ENCODE measurements at places on chromosomes 2 and 18.

- no peak for DNase-seq
Measured at GRCh38 chr18:28115149-28115550, 61.8 kb downstream of the CDH2 start.

DNA sequence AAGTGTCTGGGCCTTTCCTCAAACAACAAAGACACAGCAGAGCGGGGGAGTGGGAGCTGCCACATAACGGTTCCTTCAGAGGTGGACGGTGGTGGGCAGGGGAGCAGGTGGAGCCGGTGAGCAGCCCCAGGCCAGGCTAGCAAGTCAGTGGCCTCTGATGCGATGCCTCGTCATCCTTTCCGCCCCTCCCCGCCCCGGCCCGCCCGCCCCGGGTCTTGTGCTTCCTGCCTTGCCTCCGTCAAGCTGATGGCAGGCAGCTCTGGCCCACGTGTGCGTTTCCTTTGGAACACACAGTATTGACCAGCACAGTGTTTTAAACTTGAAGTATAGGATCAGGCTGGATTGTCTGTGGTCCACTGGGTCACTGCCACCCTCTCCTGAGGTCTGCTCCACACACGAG, 38.9 kb downstream of the PIEZO2 start:
- no peak for DNase-seq

- no peak for DNase-seq
Measured at GRCh38 chr2:32277363-32277673, 386 bp upstream of the YIPF4 start.

- no peak for DNase-seq
Measured at GRCh38 chr2:46184794-46185583, 112.2 kb upstream of the EPAS1 start.

DNA sequence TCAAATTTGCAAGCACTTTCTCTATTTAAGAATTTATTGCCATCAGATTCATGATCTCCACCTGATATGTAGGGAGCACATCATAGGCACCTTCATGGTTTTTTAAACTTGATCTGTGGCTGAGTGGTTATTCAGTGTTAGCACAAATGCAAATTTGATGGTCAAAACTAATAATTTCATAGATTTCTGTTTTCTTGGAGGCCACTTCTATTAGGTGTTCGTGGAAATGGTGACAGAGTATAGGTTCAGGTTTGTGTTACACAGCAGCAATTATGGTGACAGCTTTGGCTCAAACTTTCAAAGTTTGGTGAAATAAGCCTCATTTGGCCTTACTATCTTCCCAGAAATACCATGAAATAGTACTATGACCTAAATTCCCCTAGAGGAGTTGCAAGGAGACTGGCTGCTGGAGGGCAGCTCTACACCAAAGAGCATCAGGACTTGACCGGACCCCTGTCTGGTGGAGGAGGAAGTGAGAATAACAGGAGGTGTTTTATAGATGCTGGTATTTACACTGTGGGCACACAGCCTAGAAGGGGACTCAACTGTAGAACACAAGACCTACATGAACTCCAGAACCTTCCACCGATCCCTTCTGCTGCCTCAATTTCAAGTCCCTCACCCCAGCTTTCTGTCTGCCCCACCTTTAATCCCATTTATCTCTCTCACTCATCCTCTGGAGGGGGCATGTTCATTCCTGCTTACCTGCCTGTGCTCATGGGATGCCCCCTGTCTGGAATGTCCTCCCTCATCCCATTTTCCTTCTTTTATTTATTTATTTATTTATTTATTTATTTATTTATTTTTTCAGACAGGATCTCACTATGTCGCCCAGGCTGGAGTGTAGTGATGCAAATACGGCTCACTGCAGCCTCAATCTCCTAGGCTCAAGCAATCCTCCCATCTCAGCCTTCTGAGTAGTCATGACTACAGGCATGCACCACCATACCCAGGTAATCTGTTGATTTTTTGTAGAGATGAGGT, 132.9 kb upstream of the SIX2 start:
- DNase-seq = no peak

DNA sequence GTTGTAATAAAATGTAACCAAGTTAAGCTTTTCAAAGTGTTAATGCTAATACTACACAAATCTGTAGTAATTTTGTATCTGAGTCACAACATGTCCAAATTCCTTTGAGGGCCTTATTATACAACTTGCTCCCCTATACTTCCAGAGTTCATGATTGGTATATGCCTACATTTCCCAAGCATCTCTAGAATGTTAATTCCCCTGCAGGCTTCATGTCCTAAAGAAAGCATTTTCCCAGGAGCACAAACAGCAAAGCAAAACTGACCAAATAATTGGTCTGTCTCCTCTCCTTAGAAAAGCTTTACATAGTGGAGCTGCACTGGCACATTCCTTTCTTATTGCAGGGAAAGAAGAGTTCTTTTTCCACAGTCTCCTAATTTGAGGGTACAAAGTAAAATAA, 3.7 kb downstream of the ALS2 start:
- DNase-seq = no peak

GRCh38 chr18:30622635-30623034, 419.9 kb downstream of the DSC3 start:
- no peak for DNase-seq

GRCh38 chr2:178277741-178278197, 83.5 kb downstream of the OSBPL6 start:
- DNase-seq = no peak

DNA sequence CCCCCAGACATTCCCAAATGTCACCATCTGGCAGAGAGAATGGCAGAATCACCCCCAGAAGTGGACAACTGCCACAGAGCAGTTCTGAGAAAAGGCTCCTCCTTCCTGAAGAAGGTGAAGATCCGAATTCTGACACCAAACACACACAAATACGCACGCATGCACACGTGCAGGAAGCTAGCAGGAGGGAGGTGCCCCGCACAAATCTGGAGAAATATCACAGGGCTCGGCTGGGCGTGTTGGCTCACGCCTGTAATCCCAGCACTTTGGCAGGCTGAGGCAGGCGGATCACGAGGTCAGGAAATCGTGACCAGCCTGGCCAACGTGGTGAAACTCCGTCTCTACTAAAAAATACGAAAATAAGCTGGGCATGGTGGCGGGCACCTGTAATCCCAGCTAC, 38.5 kb upstream of the ATG16L1 start:
- DNase-seq = no peak

DNA sequence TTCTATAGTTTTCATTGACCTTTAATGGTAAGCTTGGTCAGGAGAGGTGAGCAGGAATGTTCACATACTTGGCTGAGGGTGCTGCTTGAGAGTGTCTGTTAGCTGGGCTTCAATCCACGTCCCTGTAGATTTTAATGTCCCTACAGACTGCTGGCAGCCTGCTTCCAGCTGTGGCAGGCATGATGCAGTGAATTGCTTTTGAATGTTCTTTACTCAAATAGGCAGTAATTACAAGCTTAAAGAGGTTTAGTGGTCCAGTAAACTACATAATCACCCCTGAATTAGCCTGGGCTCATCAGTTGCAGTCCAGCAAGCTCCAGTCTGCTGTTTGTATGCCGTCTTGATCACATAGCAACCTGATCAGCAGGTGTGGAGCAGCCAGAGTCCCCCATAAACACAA, 102.1 kb downstream of the MEIS1 start:
- peak; percentile 99 for DNase-seq

DNA sequence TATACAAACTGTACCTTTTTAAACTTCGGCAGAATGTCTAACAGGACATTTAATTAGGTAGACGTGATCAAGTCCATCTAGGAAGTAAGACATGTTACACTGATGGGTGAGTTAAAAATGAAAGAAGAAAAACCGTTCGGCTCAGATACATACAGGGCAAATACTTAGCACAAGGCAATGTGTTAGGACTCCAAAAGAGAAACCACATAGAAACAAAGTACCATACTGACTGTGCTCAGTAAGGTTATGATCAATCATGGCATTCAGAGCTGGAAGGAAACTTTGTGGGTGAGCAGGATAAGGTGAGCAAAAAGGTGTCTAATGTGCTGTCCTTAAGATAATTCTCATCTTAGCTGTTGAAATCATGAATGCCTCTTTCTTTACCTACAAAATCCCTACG, 211.9 kb downstream of the STK39 start:
- DNase-seq = no peak

GRCh38 chr2:24343225-24343882, 17.0 kb downstream of the ITSN2 start:
- no peak for DNase-seq

- no peak for DNase-seq
Measured at GRCh38 chr2:120494446-120494845, 148.5 kb downstream of the INHBB start.

DNA sequence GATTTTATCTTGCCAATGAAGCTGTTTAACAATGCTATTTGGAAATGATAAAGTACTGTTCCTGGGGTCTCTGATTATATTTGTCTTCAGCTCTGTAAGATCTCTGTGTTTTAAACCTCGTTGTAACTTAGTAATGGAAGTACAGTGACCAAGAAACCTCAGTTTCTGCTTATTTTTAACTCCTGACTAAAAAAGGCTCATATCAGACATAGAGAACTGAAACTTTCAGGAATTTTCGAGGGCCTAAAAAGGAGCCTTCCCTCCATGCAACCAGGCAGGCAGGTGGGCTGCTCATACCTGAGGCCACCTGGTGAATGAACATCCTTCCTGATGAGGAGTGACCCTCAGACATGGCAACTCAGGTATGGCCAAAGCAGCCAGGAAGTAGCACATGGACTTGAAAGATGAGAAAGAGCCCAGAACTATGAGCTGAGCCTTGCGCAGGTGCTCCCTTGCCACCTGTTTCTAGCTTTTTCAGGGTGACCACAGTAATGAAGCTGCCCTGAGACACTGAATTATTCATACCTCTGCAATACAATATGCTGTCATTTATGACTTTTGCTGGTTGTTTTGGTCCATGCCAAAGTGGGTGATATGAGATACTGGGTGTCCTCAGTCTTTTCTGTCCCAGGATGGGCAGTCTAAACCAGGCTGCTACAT, 23.9 kb downstream of the MYO3B start:
- DNase-seq = no peak

- DNase-seq = peak; percentile 82
Measured at GRCh38 chr2:216694082-216694825, 1.1 kb downstream of the IGFBP5 start.

DNA sequence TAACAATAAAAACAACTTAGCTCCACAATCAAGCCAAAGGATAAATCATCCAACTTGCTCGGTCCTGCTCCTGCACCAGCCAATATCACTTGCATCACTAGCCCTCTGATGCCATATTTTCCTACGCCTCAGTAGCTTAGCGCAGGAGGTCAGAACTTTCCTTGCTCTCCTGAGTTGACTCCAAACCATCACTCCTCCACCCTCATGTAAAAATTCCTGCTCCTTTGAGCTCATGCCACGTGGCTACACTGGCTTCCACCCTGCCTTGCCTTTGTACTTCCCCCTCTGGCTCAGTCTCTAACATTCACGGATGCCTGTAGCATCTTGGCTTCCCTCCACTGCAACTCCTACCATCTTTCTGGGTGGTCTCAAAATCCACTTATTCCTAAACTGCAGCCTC, 25.2 kb downstream of the AAK1 start:
- no peak for DNase-seq

GRCh38 chr2:132256251-132256902, 94.6 kb upstream of the ANKRD30BL start:
- DNase-seq = no peak

DNA sequence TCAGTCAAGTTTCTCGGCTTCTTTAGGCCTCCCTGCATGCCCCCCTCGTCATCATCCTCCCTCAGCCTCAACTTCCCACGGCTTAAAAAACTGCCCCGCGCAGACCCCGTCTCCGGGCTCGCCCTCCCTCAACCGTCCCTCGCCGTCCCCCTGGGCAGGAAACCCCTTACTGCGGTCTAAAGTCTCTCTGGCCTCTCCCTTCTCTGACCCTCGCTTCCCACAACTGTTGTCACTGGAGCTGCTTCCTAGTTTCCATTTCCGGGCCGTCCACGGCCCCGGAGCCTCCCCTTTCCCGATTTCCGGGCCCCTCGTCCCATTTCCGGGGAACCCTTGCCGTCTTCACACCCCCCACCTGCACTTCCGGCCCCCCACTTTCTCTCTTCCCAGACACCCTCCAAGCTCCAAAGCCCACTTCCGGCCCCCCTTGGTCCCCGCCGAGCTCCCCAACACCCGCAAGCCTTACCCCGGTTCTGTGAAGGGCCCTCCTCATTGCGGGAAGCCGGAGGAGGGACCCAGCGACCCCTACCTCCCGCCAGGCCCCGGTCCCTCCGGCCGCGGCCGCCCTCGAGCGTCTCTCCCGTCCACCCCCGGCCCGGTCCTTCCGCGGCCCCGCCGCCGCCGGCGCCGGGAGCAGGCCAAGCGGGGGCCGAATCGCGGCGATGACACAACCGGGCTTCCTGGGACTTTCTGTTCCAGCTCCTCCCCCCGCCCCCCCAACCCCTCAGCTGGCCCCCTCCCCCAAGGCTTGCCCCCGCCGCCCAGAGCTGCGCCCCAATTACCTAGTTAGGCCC, 513 bp downstream of the TRIP12 start:
- DNase-seq = peak; percentile 33

DNA sequence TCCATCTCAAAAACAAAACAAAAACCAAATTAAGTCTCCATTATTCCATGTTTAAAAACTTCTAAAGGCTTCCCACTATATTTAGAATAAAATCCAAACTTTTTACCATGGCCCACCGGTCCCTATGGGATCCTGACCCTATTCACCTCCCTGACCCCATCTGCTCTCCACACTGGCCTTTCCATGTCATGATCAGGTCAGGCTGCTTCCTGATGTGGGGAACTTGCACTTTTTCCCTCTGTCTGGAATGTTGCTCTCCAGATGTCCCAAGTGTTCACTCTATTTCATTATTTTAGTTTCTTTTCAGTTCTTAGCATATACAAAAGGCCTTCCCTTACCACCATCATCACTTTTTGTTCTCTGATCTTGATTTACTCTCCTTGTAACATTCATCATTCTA, 7.5 kb upstream of the MTA3 start:
- DNase-seq = no peak

- no peak for DNase-seq
Measured at GRCh38 chr18:68148863-68149262, 566.0 kb downstream of the TMX3 start.

DNA sequence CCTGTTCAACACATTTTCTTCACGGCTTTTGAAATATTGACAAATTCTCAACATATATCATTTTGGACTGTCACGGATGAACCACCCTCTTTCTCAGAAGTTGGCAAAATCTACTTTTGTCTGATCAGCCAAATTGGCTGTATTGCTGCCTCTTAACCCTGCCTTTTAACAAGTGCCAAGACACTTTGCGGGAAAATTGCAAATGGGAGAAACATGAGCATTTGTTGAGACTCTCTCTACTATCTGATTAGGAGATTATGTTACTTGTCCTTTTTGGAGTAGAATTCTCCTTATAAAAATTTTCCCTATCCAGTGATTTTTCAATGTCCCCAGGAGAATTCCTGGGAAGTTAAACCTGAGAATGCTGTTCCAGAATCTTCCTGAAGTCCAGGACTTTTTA, 256.2 kb upstream of the ZSWIM2 start:
- DNase-seq = no peak

GRCh38 chr2:151959238-151959637, 131.0 kb upstream of the ARL5A start:
- DNase-seq = no peak

DNA sequence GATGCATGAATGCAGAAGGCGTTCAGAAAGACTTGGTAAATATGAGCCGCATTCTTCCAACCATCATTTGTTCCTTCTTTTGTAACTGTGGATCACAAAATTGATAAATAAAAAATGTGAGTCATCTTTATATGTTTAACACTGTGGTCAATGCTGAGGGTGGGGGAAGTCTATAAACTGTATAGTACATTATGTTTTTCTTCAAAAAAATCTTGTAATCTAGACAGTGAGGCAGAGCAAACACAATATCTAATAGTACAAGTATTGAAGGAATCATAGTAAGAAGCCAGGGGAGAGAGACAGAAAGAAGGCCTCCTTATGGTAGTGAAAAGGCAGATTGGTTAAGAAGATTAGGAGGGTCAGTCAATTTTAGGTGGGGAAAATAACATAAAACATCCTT, 30.7 kb upstream of the CALCRL start:
- DNase-seq = no peak

Measured in NCI-H1417 (cell line).